ENCODE measurements at places on chromosomes 7 and 10.

DNA sequence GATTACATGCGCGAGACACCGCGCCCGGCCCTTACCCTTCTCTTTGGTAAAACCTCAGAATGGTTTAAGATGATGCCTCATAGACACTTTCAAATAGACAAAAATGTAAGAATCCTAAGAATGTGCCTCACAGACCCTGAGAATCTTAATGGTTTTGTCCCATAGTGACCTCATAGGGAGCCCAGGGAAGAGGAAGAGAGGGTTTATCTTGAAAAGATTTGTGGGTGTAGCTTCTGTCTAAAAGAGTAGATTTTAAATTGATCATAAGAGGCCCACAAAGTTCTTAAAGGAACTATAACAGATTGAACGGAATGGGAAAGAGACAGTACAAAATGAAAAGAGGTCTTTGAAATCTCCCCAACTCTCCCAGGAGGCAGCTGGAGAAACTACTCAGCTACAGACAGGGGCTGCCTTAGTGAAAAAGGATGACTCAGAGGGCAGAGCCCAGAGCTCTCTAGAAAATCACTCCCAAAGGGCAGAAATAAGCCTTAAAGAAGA lies 220.6 kb downstream of the ADRA2A start:
- DNase-seq: no peak

GRCh38 chr10:21464134-21464533 lies 61.3 kb downstream of the SKIDA1 start:
- no peak for DNase-seq

GRCh38 chr10:114631090-114631665 lies 26.9 kb downstream of the ABLIM1 start:
- DNase-seq: peak; percentile 55

DNA sequence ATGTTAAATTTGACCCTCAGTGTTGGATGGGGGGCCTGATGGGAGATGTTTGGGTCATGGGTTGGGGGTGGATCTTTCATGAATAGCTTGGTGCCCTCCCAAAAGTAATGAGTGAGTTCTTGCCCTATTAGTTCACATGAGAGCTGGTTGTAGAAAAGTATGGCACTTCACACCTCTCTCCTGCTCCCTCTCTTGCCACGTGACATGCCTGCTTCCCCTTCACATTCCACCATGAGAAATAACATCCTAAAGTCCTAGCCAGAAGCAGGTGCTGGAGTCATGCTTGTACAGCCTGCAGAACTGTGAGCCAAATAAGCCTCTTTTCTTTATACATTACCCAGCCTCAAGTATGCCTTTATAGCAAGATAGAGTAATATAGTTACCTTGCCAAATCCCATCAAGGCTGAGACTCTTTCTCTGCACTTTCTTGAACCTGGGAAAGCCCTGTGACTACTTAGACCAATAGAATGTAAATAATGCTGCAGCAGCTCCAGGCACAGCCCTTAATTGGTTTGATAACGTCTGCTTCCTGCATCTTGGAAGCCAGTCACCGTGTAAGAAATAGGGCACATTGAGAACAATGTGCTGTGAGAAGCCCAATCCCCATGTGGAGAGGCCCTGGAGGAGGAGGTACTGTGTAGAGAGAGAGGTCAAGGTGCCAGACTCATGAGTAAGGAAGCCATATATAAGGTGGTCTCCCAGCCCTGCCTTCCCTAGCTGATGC lies 88.0 kb upstream of the NAMPT start:
- DNase-seq: no peak

- DNase-seq: no peak
Observed at GRCh38 chr7:158442260-158442659, 145.4 kb downstream of the PTPRN2 start.

- no peak for DNase-seq
Observed at GRCh38 chr7:36742911-36743775, 18.8 kb upstream of the AOAH start.

Measured in right atrium auricular region (tissue), 2 donors.